ENCODE measurements at places on chromosomes 7 and 10.

GRCh38 chr7:9863545-9863944, 1110.1 kb upstream of the PHF14 start:
- no peak for DNase-seq

DNA sequence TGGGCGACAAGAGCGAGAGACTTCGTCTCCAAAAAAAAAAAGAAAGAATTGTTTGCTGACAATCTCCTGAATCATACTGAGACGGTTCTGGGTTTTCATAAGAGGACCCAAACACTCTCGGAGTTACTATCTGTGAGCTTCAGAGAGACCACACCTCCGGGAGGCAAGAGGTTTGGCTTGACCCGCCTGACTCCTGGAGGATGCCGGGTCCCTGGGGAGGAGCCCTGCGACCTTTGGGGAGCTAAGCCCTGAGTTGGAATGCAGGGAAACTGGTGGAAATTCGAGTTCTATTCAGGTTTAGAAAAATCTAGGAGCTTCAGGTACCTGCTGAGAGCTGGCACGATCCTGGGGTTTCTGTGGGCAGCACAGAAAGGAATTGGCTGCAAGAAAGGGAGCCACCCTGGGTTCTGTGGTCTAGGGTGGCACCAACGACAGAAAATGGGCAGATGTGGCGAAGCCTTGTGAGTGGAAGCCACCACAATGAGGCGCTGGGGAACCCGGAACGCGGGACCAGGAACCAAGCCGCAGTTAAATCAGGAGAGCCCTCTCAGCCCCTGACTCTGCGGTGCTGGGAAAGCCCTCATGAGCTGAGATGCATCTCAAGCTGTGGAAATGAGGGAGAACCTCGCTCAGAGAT, 21.9 kb upstream of the GATAD1 start:
- DNase-seq = no peak

GRCh38 chr7:156017431-156017830, 205.2 kb upstream of the SHH start:
- no peak for DNase-seq

- DNase-seq = no peak
Measured at GRCh38 chr7:130985361-130985760, 251.4 kb upstream of the KLF14 start.

DNA sequence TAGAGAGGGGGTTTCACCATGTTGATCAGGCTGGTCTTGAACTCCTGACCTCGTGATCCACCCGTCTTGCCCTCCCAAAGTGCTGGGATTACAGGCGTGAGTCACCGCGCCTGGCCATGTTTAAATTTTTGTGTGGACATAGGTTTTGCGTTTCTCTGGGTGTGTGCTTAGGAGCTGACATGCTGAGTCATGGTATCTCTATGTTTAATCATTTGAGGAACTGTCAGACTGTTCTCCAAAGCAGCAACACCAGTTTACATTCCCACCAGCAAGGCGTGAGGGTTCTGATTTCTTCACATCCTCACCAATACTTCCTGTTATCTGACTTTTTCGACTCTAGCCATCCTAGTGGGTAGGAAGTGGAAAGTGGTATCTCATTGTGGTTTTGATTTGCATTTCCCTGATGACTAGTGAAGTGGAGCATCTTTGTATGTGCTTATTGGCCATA, 153.7 kb downstream of the DNAJB6 start:
- DNase-seq = no peak

DNA sequence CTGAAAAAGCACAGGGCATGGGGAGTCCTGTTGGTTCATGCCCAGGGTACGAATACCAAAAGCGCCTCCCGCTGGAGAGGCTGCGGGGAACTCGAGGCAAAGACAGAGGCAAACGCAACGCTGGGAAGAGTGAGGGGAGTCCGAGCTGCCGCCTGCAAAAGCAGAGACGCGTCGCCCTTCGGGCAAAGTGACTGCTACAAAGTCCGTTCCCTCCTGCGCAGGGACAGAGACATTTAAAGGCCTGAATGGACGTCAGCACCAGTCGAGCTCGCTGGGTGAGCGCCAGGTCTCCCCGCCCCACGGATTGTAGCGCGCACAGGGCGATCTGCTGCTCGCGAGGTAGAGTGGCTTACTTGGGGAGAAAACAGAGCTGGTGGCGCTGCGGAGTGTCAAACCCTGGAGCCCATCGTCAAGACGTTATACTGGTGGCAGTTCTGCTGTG, 732.8 kb downstream of the ZWINT start:
- DNase-seq = no peak

- DNase-seq = no peak
Measured at GRCh38 chr7:43618073-43618472, 35.2 kb downstream of the STK17A start.

GRCh38 chr10:30284865-30285594, 64.0 kb downstream of the MTPAP start:
- no peak for DNase-seq

DNA sequence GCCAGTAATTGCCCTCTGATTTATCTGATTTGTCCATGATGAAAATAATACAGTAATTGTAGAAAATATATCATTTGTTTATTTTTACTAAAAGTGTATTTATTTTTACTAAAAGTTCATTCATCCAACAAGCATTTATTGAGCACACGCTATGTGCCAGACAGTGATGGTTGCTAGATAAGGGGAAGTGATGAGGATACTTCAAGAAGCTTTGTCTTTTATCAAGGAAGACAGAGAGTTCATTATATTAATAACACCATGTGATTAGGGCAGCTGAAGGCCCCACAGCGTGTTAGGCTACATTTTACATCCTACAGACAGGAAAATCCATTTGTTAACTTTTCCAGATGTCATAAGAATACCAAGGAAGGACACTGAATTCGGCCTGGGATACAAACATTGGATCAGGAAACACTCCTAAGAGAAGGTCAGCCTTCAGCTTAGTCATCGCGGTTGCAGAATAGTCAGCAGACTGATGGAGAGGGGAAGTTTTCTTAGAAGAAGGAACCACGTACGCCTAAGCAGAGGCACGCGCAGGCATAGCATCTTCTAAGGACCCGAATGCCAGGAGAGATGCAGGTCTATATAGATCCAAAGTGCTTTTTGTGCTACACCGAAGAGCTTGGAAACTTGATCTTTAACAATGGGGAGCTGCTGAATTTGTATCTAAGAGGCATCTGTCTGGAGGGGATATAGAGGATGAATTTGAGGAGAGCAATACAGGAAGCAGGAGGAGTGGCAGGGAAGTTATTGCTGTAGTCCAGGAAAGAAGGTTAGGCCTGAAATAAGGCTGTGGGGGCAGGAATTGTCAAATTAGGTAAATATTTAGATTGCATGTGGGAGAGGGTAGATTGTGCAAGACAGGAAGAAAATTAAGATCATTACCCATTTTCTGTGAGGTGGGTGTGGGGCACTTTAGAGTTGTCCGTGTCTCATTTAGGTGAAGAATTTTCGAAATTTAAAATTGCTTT, 85.7 kb downstream of the LRGUK start:
- DNase-seq = no peak

- DNase-seq = no peak
Measured at GRCh38 chr10:74055383-74056049, 57.6 kb downstream of the VCL start.

DNA sequence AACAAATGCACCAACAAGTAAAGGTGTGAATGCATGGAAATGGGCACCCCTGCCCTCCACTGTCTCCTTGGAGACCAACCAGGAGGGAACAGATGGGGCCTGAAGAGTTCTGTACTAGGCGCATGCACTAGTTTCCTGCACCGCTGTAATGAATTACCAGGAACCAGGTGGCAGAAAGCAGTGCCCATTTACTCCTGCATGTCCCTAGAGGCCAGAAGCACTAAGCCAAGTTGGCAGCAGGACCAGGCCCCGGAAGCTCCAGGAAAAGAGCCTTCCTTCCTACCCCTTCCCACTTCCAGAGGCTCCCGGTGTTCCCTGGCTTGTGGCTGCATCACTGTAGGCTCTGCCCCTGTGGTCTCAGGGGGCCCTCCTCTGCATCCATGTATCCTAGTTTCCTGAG, 237.5 kb upstream of the PPP2R2D start:
- no peak for DNase-seq

- DNase-seq = no peak
Measured at GRCh38 chr7:19112274-19113001, 5.0 kb downstream of the TWIST1 start.

- DNase-seq = no peak
Measured at GRCh38 chr10:124472071-124472470, 10.4 kb downstream of the LHPP start.

- DNase-seq = no peak
Measured at GRCh38 chr7:50142425-50143017, 49.5 kb upstream of the ZPBP start.

- no peak for DNase-seq
Measured at GRCh38 chr7:11060893-11061292, 87.2 kb downstream of the PHF14 start.

DNA sequence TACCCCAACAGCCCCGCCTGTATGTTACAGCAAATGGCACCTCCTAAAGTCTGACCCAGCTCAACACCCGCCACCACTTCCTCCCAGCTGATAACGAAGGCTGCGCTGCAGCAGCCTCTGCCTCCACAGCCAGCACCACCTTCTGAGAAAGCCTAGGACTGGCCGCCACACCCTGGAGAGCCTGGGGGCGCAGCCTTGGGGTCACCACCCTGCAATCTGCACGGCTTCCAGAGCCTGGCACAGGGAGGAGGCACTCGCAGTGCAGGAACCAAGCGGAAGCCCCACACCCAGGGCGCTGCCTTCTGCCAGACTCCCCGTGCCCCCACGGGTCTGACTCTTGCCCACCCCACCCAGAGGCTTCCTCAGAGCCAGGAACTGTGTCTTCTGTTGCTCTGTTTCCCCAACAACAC, 112.5 kb downstream of the MAD1L1 start:
- DNase-seq = no peak

GRCh38 chr7:73738220-73738611, 386 bp downstream of the ABHD11 start:
- peak; percentile 61 for DNase-seq

- DNase-seq = no peak
Measured at GRCh38 chr10:25501912-25502311, 327.1 kb downstream of the GPR158 start.

DNA sequence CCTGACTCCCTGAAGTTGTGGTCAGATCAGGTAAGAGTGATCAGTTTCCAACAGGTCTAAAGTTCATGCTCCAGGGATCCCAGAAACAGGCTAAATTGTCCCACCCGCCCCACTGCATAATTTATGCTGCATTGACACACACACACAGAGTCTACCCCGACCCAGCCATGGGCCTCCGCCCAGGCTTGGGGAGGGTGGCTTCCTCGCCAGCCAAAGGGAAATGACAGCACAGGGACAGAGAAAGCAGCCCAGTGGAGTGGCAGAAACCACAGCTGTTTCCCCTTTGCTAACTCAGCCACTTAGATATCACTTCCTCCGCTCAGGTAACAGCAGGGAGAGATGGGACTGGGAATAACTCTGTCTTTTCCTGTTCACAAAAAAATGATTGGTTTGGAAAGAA, 9.4 kb downstream of the SH3PXD2A start:
- no peak for DNase-seq

DNA sequence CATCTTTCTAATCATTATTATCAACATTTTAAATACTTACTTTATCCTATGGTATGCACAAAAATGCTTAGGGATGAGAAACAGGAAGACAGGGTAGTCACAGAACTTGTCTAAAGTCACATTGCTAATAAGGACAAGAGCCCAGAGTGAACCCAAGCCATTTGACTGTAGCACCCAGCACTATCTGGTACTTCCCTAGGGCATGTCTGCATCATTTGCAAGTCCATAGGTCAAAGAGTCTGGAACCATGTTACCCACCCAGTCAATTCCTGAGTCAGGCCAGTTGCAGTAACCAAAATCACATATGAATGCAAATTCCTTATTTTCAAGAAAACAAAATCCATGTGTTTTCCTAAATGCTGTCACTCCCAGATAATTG, 19.1 kb downstream of the ASAH2 start:
- DNase-seq = no peak

DNA sequence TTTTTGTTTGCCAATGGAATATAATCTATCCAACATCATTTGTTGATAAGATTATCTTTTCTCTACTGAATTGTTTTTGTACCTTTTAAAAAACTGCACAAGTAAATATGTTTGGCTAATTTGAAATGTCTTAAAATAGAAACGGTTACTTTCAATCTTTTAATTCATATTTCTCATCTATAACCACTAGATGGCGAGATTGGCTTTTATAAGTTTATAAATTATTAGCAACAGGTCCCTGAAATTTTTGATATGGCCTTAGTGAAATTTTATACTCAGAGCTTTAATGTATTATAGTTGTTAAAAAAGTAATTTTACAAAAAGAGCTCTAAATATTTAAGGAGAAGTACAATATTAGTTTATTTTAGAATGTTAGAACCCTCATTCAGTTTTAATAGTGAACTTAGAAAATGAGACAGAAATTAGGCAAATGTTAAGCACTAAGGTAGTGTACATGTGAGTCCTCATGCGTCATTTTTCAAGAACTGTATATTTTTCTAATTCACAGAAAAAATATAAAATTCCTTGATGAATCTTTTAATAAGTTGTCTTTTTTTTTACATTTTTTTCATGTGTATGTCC, 592.5 kb downstream of the ARL4A start:
- DNase-seq = no peak

DNA sequence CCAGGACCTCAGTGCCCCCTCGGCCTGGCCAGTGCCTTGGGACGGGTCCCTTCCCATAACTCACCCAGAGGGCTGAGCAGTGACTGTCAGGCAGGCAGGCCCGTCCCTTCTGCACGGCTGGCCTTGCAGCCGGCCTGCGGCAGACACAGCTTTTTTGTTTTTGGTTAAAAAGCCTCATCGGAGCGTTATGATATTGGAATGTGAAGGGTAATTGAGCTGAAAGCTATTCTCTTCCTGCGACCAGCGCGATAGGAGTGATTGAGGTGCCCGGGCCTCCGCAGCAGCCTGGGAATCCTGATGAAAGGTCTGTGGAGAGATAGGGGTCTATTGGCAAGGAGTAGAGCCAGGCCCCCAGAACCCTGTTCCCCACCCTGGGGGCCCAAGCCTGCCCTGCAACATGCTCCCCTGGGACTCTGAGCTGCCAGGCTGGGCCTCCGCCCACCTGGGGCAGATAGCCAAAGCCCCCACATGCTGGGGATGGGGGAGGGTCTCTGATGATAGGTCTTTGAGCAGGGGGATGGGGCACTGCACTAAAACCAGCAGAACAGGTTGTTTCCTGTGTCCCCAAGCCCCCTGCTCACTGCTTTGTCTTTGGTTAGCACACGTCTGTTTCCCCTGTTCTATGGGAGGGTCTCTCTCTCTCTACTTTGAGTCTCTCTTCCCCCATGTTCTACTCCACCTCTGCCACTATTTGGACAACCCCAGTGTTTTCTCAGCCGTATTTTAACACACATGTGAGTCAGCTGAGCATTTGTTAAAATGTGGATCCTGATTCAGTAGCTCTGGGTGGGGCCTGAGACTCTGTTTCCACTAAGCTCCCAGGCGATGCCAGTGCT, 131.9 kb downstream of the CDH23 start:
- DNase-seq = no peak
